ENCODE measurements at places on chromosomes 13 and 19. TPM values are rescaled to one million over a fixed set of nuclear protein-coding genes. Genes with fewer than 3 reads are reported as not detected.

DNA sequence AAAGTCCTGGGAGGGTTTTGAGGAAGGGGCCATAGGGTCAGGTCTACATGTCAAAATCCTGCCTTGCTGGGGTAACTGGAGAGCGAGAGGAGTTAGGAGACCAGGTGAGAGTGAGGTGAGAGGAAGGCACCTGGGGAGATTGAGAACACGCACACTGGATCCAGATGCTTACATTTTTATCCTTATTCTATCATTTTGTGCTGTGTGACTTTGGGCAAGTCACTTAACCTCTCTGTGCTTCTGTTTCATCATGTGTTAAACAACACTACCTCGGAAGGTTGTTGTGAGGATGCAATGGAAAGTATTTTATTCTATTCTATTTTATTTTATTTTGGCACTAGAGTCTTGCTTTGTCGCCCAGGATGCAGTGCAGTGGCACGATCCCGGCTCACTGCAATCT is 3.5 kb downstream of the C19orf81 start:
- no peak overlapping the region for H3K27ac ChIP-seq
- H3K4me3 ChIP-seq, result no peak overlapping the region
- peaks cover under 1% of the 10 kb centered on the region for H3K4me1 ChIP-seq
- H3K27me3 ChIP-seq, result peaks cover 4% of the 10 kb centered on the region
- DNase-seq, result no peak

DNA sequence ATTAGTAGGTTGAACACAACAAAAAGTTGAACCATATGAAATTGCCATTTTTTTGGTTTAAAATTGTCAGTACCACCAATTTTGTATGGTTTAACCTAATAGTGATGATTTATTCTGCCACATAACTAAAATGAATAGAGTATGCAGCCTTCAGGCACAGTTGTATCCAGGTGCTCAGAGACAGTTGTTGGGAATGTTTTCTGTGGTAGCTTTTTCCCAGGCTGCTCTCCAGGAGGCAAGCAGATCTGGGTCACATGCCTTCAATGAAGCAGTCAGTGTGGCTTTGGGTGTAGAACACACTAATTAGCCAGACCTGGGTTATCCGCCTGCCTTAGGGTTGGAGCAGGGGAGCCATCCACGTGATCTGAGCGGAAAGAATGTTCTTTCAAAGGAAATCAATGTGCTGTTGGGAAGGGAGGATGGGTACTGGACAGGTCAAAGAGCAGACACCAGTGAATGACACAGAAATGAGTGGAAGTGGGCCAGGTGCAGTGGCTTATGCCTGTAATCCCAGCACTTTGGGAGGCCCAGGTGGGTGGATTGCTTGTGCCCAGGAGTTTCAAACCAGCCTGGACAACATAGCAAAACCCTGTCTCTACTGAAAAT is 28.6 kb downstream of the MARK4 start:
- H3K4me1 ChIP-seq, result no peaks in the 10 kb centered on the region
- no peak overlapping the region for H3K27ac ChIP-seq
- no peak for DNase-seq
- no peaks in the 10 kb centered on the region for H3K27me3 ChIP-seq
- H3K36me3 ChIP-seq, result peaks cover 79% of the 10 kb centered on the region

GRCh38 chr19:4229179-4229931 is at the start of gene EBI3:
Gene EBI3 (plus strand): TSS chr19:4229523. CDS start chr19:4229551, 28 bp downstream.
- H3K4me3 ChIP-seq, result no peak within 1 kb of the TSS
- peaks cover 5% of the 10 kb centered on the region for H3K4me1 ChIP-seq
- DNase-seq, result no peak
- H3K36me3 ChIP-seq, result no peaks in the 10 kb centered on the region

DNA sequence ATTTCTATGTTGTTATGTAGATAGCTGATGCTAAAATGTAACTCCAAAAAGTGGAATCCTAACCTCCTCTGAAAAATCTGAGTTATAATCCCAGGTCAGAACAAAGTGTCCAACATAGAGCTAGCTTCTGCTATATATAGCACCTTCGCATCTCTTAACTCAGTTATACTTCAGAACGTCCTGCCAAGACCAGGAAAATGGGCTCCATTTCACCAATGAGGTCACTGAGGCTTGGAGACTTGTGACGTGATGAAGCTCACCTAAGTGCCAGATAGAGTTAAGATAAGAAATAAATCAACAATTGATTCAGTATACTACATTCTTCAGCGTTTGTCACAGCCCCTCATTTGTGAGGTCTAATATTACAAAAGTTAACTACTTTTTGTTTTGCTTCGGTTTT is 88.8 kb downstream of the KCTD12 start:
- no peaks in the 10 kb centered on the region for H3K36me3 ChIP-seq
- H3K27ac ChIP-seq, result no peak overlapping the region
- H3K4me3 ChIP-seq, result no peak overlapping the region
- H3K4me1 ChIP-seq, result peaks cover 7% of the 10 kb centered on the region
- DNase-seq, result no peak

DNA sequence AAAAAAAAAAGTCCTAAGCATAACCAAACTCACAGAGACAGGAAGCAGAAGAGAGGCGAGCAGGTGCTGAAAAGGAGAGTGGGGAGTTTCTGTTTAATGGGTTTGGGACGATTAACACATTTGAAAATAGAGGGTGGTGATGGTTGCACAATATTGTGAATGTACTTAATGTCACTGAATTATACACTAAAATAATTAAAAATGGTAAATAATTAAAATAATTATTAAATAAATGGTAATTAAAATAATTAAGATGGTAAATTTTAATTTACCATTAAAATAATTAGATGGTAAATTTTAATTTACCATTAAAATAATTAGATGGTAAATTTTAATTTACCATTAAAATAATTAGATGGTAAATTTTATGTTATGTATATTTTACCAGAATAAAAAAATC is 74.8 kb upstream of the XPO4 start:
- no peak overlapping the region for H3K27ac ChIP-seq
- H3K4me1 ChIP-seq, result no peaks in the 10 kb centered on the region
- no peak overlapping the region for H3K4me3 ChIP-seq
- DNase-seq, result no peak
- no peaks in the 10 kb centered on the region for H3K27me3 ChIP-seq

- no peak for DNase-seq
- no peaks in the 10 kb centered on the region for H3K36me3 ChIP-seq
- H3K27ac ChIP-seq, result no peak overlapping the region
- no peak overlapping the region for H3K4me3 ChIP-seq
- H3K4me1 ChIP-seq, result peaks cover 13% of the 10 kb centered on the region
These were observed 380.8 kb downstream of the LMO7 start for GRCh38 chr13:76016799-76017400.

GRCh38 chr19:7740682-7741054 is 6.7 kb downstream of the CD209 start:
- DNase-seq, result no peak
- no peak overlapping the region for H3K27ac ChIP-seq
- no peaks in the 10 kb centered on the region for H3K4me1 ChIP-seq
- no peaks in the 10 kb centered on the region for H3K36me3 ChIP-seq
- no peak overlapping the region for H3K4me3 ChIP-seq

Gene LRRC8E
- 0.46 TPM for total RNA-seq

All from esophagus muscularis mucosa (tissue), 4 donors.